Activated T-helper 2 cell treated with anti-CD3 and anti-CD28 coated beads, Interferon-gamma antibody, Interleukin-2, Interleukin-4, amounts not matched to agents 10 μg/mL and 5 μg/mL and 100 μg/mL, durations not matched to agents 14 hours and 24 hours and 36 hours (primary cell): ENCODE measurements at places on chromosomes 13 and 19. TPM values are rescaled to one million over a fixed set of nuclear protein-coding genes. Genes with fewer than 3 reads are reported as not detected.

LILRB1 gene
- total RNA-seq, result not detected in 2 replicates

ZNF430 gene
- 19.6 and 22.5 TPM in 2 replicates for total RNA-seq

FBN3 gene
- total RNA-seq, result not detected in 2 replicates

PSG1 gene
- total RNA-seq, result not detected in 2 replicates

C19orf67 gene
- 0.46 and 0.75 TPM in 2 replicates for total RNA-seq
